CD4-positive, alpha-beta T cell treated with Interleukin-4 for 4 hours (primary cell): ENCODE measurements at places on chromosomes 3 and 15.
A peak's percentile ranks its signal among the peaks of the same experiment; 100 is the strongest.

GRCh38 chr3:119349354-119350041 lies 55.3 kb downstream of the ARHGAP31 start:
- no peak for DNase-seq

DNA sequence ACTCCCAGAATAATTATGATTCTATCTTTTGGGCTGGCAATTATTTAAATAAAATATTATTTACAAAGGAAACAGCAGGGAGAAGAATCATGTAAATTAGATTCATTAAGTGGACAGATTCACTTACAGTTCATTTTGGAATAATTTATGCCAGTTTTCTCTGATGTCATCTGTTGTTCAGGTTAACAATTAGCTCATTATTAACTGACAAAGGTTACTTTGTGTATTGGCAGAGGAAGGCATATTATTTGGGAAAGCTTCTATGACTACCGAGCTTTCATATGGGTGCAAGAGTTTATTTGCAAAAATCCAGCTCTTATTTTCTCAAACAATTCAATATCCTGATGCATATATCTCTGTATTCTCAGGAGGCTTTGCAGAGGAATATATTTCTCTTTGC lies 224.4 kb downstream of the CHST2 start:
- DNase-seq: no peak

DNA sequence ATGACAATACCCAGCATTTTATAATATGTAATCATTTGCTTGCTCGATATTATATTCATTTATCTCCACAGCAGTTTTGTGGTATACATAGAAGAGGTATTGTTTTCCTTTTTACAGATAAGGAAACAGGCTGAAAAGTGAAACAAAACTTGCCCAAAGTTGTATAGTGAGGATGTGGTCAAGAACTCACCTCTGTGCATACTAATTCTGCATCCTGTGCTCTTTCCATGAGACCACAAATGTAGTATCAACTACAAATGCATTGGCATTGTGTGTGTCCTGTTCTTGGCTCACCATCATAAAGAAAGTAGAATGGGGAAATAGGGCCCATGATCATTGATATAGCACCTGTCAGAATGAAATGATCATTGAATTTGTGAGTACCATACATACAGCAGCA lies 167.3 kb downstream of the NECTIN3 start:
- DNase-seq: peak; percentile 49

DNA sequence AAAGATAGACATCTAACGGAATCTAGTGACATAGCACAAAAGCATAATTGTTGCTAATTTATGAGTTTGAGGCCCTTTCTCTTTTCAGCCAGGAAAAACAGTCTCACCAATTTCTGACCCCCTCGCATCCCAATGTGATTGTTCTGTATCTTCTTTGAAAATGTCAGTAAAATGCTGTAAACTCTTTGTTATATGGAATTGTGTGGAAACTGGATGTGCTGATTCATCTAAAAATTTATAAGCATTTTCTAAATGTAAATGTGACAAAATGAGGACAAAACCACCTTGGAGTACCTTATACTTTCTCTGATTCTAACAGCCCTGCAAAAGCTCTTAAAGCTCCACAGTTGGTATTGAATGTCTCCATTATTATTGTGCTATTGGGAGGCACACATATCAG lies 70.9 kb upstream of the MME start:
- DNase-seq: no peak

DNA sequence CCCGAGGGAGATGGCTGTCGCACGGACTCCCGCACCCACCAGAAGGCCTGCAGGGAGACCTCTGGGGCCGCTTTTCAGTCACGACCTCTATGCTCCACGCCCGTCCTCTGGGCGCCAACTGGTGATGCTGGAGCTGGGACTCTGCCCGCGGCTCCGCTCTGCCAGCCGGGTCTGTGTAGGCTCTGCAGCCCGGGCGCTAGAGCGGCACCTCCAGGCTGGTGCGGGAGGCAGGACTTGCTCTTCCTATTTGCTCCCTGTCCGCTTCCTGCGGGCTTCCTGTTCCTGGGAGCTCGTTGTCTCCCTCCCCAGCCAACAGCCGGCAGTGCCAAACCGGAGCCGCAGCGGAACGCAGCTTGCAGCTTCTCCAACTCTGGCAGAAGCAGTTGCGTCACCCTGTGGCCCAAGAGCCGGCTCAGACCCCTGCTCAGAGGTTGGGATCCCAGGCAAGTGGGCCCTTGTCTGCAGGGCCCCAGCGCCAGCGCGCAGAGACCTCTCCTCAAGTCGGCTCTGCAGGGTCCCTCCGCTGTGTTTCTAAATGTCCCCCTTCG lies 285.9 kb downstream of the XXYLT1 start:
- no peak for DNase-seq

GRCh38 chr3:18481946-18482548 lies 56.9 kb upstream of the SATB1 start:
- no peak for DNase-seq

DNA sequence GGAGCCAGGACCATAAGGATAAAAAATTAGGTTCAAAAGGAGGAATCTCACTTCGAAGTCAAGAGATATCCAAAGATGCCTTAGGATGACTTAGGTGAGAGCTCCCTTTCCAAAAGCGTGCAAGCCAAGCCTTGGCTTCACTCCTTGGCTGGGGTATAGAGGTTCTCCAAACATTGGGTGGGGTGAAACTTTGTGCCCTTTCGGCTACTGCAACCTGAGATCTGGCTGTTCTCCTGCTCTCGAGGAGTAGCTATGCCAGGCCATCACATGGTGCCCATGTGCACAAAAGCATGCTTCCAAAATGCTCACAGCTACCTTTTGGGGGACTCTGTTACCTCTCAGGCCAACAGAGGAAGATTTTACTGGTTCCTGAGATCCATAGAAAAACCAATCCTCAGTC lies 373.8 kb downstream of the EPHB1 start:
- DNase-seq: no peak

GRCh38 chr3:63926309-63926708 lies 14.1 kb upstream of the SCAANT1 start:
- DNase-seq: no peak
